ENCODE measurements at places on chromosomes 12 and 14.

- DNase-seq: no peak
Measured at GRCh38 chr14:104138098-104138717, at the start of gene KIF26A. KIF26A (plus strand) TSS chr14:104138587; CDS start chr14:104138723, 136 bp downstream.

- DNase-seq: no peak
Measured at GRCh38 chr12:102806592-102806991, 110.5 kb downstream of the PAH start.

DNA sequence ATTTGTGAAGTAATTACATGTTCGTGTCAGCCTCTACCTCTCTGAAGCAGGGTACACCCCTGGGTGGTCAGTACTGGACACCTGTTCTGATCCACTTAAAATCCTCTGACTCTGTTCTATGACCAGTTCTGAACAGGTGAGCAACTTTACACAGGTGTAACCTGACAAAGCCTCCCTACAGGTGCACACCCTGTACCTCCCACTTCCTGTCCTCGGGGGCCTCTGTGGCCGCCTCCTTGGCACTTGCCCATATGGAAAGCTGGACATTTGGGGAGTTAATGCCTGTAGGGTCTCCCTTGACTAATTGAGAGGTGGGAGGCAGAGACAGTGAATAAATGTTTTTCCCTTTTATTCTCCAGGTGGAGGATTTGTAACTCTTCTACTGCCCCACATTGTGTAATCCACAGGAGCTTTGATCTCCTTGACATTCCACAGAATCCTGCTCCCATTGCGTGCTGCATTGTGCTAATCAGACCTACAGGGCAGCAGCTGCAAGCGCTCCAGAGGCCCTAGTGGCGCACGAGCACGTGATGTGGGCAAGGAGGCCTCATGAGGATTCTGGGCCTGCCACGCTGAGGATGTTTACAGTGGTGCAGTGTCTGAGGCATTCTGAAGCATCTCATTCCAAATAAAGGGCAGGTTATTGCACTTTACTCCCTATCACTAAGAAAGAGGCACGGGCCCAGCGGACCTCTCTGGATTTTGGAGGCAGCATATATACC is 45.8 kb upstream of the BATF start:
- DNase-seq: no peak

DNA sequence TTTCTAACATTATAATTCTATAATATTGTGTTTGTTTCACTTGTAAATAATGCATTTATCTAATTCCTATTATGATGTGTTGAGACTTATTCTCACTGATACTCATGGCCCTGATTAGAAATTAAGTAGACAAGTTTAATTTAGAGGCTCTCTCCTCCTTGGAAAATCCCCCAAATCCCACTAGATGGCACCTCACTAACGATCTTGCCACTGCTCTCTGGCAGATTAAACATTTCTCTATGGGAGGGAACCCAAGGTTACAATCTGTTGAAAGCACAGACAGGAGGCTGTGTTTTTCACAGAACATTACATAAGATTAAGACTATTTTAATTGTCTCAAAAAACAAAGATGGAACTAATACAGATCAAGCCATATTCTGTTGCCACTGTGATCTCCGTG is 318.7 kb downstream of the LRFN5 start:
- DNase-seq: peak; percentile 17

- DNase-seq: no peak
Measured at GRCh38 chr12:15918066-15918465, 6.9 kb downstream of the DERA start.

GRCh38 chr14:93132472-93133065 is 16.8 kb upstream of the ITPK1 start:
- DNase-seq: no peak

- peak; percentile 38 for DNase-seq
Measured at GRCh38 chr14:87745507-87746118, 247.4 kb downstream of the GALC start.

- DNase-seq: no peak
Measured at GRCh38 chr12:131085125-131085815, 131.6 kb downstream of the ADGRD1 start.

DNA sequence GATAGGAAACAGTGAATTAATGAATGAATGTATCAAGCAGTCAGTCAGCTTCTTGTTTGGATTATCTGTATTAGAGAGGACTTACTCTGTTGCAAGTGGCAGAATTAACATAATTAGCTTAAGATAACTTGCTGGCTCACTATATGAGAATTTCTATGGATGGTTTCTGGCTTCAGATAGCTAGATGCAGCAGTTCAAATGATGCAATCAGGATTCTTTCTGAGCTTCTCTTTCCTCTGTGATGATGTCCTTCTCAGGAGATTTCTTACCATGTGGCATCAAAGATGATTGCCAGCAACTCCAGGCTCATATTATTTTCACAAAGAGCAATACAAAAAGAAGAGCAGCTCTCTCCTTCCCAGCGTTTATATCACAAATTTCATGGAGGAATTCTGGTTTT is 30.7 kb downstream of the FRMD6 start:
- no peak for DNase-seq

DNA sequence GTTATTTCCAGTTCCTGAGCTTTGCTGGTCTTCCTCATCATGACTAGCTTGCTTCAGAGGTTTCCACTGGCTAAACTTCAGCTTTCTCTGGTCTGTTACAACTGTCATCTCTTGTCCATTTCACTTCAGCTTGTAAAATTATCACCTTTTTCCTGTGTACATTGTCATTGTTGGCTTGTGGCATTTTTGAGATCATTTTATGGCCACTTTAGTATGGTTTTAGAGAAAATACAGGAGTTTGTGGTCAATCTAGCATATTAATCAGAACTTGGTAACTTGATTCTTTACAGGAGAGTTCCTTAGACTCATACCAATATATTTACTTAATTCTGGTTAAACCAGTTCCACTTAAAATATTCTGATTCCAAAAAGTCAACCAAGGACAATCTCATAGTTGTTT is 235.9 kb upstream of the KITLG start:
- DNase-seq: no peak

- DNase-seq: no peak
Measured at GRCh38 chr14:23248601-23249000, 10.9 kb downstream of the RNF212B start.

GRCh38 chr12:75308279-75308678 is 21.8 kb downstream of the CAPS2 start:
- no peak for DNase-seq

DNA sequence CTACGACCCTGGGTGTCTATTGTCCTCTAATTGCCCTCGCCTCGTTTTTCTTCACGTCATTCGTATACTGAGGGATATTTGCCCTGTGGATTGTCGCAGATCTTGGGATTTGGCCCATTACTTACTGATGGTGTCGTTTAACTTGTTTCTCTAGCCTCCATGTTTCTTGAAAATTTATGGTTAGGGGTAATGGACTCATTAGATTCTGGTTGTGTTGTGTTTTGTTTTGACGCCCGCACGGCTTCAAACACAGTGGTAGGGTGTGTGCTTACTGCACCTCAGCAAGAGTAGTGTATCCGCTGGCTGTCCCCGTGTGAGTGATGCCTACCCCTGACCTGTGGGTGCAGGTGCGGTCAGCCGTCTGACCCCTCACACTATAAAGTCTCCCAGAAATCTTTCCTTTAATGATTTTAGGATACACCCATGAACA is 874 bp upstream of the RNU6-8 start:
- DNase-seq: no peak

DNA sequence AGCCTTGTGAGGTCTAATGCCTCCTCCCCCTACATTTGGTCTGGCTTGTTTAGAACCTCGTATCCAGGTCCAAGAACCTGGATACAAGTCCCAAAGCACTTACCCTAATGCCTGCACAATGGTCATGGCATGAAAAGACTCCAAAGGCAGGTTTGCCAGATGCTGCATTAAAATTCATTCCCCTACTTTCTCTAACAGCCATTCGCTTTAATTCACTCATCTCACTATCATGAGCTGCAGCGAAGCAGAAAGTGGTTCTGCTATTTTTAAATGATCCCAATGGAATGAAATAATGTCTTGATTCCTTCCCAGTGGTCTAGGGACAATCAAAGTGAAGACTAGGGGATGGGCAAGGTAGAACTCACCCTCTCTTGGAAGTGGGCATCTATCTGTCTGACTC is 72.5 kb upstream of the MAX start:
- DNase-seq: no peak

DNA sequence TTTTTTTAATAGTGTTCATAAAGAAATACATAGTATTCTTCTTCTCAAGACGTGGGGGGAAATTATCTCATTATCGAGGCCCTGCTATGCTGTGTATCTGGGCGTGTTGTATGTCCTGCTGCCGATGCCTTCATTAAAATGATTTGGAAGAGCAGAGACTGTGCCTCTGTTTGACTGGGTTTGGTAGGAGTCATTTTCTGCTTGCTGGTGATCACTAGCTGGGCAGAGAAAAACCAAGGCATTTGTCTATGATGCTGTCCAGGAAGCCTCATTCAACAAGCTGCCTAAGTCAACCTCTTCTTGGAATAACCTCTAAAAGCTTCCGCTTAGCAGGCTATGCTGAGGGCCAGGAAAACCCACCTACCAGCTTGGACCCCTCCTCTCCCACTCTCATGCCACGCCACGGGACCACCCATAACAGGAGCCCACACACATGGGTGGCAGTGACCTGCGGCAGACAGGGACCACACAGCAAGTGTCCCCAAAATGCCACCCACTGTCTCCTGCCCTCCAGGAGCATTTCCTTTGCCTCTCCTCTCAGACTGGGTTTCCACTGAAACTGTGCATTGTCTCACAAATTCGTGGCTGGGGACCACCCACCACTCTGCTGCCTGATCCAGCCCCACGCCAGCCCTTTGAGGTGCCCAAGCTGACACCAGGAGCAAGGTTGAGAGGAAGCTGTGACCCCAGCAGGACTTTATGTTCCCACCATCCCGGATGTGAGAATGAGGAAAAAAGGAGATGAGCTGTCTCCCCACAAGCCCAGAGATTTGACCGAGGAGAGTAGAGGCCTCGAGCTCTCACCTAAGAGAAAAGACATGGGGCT is 36.8 kb downstream of the DAD1 start:
- DNase-seq: no peak

- no peak for DNase-seq
Measured at GRCh38 chr12:65106948-65107347, 14.2 kb downstream of the WIF1 start.

GRCh38 chr14:50085570-50086320 is 30.6 kb downstream of the VCPKMT start:
- no peak for DNase-seq

GRCh38 chr12:3273409-3273853 is 196.3 kb downstream of the TSPAN9 start:
- DNase-seq: no peak

GRCh38 chr12:122998316-122998715 is 17.8 kb downstream of the ARL6IP4 start:
- no peak for DNase-seq

DNA sequence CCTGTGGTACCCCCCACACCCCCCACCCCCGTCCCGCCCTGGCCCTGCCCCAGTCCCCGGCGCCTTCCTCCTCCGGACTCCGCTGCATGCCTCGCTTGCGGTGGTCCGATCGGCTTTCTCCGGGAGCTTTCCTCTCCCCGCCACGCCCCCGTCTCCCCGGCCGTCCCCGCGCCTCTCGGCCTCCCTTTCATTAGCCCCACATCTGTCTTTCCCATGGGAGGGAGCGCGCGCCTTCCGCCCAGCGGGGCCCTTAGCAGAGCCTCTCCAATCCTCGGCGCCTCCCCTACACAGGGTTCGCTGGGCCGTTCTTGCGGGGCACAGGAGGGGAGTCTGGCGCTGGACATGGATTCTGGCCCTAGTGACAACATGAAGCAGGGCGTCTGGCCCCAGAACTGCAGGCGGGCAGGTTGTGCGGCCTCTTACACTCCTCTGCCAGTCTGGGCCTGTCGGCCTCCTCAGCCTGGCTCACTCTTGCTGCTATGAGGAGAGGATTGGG is 1.5 kb upstream of the EFS start:
- DNase-seq: no peak

- DNase-seq: no peak
Measured at GRCh38 chr12:101045486-101046464, 164.3 kb downstream of the SLC5A8 start.

GRCh38 chr12:107229827-107230226 is 136.5 kb upstream of the CRY1 start:
- DNase-seq: no peak

DNA sequence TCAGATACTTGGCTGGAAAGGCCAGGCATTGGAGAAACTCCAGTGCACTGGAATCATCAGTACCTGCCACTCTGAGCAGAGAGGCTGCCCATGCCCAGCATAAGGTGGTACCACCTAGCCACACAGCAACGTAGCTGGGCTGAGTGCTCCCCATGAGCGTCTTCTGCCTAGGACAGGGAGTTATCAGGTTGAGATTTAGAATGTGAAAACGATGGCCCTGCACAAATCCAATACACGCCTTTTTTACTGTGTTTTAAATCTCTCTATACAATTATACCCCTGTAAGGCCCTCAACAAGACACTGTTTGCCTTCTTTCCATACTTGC is 66.7 kb upstream of the PTGR2 start:
- DNase-seq: no peak

GRCh38 chr14:49209416-49209815 is 376.8 kb downstream of the RPS29 start:
- no peak for DNase-seq

GRCh38 chr14:23228812-23229211 is 8.9 kb upstream of the RNF212B start:
- DNase-seq: no peak

Measured in Panc1 (cell line).